SK-N-MC (cell line): ENCODE measurements at places on chromosomes 7 and 10.
A peak's percentile ranks its signal among the peaks of the same experiment; 100 is the strongest.

- no peak for DNase-seq
These were observed 35.4 kb downstream of the CDK13 start for GRCh38 chr7:39985398-39985918.

DNA sequence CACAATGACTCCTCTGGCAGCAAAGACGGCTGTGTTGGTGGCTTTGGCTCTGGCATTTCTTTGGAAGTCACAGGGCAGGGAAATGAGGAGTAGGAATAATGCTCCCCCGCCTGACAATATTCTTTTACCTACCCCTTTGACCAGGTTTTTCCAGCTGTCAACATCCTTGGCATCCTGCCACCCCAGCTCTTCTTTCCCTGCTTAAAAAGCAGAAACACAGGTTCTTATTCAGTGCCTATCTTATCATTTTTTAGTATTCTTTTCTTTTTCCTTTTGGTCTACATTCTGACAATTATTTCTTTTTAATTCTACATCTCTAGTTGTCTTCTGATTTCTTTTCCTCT, 97.7 kb downstream of the CREB5 start:
- no peak for DNase-seq

GRCh38 chr10:13457958-13458686, 70.7 kb downstream of the BEND7 start:
- DNase-seq, result no peak

- no peak for DNase-seq
These were observed 195.3 kb downstream of the DIP2C start for GRCh38 chr10:494149-494542.

- no peak for DNase-seq
These were observed 58.8 kb downstream of the INSIG1 start for GRCh38 chr7:155356323-155357105.

DNA sequence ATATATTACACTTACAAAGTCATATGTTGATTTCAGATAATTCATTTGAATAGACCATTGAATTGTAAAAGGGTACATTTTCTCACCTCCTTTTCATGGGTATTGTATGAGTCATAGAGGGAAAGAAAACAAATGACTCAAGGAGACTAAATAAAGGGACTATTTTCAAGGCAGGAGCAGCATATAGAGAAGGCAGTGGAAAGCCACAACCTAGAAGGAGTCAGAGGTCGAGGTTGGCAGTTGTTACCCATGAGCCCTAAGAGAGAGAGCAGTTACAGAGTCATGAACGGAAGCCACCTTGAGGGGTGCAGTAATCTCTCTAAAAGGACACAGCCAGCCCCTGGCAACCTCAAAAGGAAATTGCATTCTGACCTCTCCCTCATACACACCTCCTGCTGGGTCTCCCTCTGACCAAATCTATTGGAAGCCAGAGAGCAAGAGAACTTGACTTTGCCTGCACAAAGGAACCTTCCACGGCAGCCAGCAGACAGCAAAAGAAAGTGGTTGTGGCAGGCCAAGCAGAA, 137.9 kb downstream of the GRM8 start:
- DNase-seq, result no peak

GRCh38 chr10:95560278-95561176, 644 bp downstream of the SORBS1 start:
- no peak for DNase-seq

GRCh38 chr7:3153118-3153517, 109.5 kb upstream of the CARD11 start:
- no peak for DNase-seq

DNA sequence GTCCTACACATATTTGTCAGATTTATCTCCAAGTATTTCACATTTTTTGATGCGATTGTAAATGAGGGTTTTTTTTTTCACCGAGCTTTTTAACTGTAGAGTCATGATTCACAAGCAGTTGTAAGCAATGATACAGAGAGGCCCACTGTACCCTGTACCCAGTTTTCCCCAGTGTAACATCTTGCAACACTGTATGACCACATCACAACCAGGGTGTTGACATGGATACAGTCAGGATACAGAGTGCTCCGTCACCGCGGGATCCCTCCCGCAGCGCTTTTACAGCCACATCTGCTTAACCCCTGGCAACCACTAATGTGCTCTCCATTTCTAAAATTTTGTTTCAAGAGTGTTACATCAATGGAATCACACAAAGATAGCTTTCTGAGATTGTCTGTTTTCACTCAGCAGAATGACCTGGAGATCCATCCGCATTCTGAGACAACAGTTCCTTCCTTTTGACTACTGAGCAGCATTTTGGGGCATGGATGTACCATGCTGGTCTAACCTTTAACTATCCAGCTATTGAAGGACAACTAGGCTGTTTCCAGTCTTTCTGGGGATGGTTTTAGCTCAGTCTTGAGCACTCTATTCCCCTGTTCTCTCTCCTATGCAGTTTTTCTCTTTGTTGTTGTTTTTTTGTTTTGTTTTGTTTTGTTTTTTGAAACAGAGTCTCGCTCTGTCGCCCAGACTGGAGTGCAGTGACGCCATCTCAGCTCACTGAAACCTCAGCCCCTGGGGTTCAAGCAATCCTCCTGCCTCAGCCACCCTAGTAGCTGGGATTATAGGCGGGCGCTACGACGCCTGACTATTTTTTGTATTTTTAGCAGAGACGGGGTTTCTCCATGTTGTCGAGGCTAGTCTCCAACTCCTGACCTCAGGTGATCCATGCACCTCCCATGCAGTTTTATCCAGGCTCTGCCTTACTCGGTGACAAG, 25.9 kb downstream of the GPRIN2 start:
- DNase-seq, result no peak

GRCh38 chr7:30920021-30920583, 8.4 kb downstream of the AQP1 start:
- DNase-seq, result no peak

GRCh38 chr7:138429577-138430250, 30.3 kb upstream of the TRIM24 start:
- DNase-seq, result no peak

DNA sequence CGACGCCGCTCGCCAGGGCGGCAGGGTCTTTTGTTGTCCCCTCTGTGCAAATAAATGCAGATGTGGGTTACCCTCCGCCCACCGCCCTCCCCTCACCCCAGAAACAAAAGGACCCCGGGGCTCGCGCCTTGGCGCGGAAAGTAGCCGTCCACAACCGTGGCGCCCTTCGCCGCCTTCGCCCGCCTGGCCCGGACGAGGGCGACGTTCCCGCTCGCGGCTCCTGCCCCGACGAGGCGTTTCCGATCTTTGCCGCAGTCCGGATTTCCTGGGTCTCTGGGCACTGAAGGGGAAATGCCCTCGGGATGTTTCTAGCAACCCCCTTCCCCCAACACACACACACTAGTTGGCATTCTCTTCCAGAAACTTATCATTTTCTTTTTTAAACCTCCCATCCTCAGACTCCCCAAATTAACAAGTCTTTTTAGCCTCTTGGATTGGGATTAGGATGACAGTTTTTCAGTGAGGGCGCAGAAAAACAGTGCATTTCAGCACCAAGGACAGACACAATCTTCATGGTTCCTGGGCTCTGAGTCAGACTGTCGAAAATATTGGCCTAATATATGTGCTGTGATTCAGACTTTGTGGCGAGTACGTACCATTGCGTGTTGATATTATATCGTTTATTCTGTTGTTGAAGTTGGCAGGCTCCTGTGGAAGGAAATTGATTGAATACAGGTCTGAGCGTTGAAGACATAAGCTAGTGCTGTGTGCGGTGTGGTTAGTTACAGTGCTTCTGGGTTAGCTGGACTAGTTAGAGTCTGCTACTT, 771 bp downstream of the PHYHIPL start:
- peak; percentile 2 for DNase-seq

DNA sequence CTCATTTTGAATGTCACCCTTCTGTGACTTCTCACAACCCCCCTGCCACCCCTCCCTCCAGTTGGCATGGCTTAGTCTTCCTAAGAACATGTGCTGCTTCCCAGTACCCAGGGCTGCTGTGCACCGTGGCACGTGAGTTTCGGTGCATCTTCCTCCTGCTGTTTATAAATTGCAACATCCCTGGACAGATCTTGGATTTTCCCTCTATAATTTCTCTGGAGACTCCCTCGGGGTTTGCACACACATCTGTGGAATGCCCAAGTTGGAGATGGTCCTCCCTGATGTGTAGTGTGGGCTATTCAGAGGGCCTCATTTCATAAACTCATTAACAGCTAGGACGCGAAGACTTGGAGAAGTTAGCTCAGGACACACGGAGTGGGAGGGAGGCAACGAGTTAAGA, 52.9 kb downstream of the IKZF1 start:
- no peak for DNase-seq

DNA sequence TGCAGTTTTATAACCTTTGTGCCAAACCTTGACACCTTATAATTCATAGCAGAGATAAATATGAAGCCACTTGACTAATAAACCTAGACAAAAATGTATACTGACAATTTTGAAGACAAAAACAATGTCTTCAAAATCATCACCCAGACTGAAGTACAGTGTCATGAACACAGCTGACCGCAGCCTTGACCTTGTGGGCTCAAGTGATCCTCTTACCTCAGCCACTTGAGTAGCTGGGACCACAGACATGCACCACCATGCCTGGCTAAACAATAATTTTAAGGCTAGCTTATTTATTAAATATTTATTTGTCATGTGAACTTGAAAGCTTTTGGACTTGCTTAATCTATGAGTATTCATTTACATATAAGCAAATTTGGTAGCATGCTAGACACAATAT, 24.3 kb downstream of the IL6 start:
- no peak for DNase-seq

- no peak for DNase-seq
These were observed 388.9 kb downstream of the TNS3 start for GRCh38 chr7:47192978-47193377.

DNA sequence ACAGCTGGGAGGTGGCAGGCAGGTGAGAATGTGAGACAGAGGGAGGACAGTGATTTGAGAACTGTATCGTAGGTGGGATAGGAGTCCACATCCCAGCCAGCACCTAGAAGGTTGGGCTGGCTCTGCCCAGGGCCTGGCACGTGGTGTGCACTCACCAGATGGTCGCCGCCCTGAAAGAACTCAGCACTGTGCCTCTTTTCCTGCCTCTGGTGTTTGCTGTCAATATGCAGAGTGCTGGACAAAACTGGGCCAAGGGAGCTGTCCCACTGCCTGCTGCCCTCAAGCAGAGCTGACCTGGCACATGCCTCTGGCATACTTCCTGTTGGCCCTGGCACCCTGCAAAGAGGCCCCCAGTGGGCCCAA, 36.8 kb downstream of the CHST3 start:
- no peak for DNase-seq

GRCh38 chr10:17453373-17454091, 863 bp downstream of the ST8SIA6 start:
- DNase-seq, result no peak

- DNase-seq, result no peak
These were observed 219.6 kb downstream of the ARHGAP12 start for GRCh38 chr10:31709028-31709427.

GRCh38 chr10:132274581-132274980, 33.2 kb downstream of the STK32C start:
- DNase-seq, result no peak

DNA sequence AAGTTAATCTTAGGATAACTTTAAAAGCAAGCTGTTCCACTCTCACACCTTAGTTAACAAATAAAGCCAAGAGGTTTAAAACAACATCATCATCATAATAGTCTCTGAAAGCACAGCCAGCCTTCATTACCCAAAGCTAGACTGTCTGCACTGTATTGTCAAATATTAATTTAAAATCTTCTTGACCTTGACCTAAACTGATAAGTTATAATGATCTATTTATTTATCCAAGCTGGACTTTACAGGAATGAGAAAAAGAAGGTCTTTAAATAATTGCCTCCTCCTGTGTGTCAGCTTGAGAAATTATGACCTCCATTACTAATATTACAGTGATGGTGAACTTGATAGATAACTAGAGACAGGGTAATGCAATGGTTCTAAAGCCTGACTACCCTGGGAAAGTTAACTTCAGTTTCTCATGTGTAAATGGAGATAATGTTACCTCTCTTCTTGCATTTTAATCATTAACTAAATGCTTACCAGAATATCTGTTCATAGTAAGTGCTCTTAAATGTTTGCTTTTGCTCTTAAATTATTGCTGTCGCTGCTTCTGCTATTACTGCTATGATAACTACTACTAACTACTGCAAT, 111.0 kb downstream of the KAT6B start:
- no peak for DNase-seq

DNA sequence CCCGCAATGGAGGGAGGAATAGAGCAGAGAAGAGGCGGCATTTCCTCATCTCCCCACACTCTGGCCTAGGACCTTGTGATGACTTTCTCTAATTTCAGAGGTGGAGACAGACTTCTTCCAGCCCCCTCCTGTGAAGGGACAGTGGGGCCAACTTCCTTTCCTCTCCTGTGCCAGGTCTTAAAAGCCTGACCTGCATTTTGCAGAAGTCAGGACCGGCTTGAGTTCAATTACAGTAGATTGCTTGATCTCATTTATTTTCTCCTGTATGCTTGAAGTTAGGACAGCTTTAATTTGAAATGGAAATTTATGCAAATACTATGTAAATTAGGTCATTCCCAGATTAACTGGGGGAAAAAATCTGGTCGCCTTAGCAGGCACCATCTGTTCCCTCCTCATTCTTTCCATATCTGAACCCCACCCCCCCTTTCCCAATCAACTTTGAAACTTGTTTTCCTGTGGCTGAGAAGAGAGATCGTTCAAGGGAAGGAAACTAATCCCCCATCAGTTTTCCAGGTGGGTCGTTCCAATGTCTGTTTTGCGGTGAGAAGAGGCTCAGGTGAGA, 57.1 kb downstream of the SYPL1 start:
- DNase-seq, result no peak

- DNase-seq, result no peak
These were observed 24.6 kb upstream of the AKAP9 start for GRCh38 chr7:91916051-91916440.

GRCh38 chr10:53997953-53998352, 803.1 kb downstream of the PCDH15 start:
- no peak for DNase-seq

- DNase-seq, result no peak
These were observed 19.1 kb downstream of the TMEM176B start for GRCh38 chr7:150781103-150781502.

- DNase-seq, result no peak
These were observed 146.4 kb downstream of the FAM204A start for GRCh38 chr10:118195729-118196128.

GRCh38 chr10:128606055-128606454, 479.8 kb upstream of the MKI67 start:
- DNase-seq, result peak; percentile 35

GRCh38 chr10:96587264-96588059, 650 bp upstream of the TM9SF3 start:
- DNase-seq, result no peak

GRCh38 chr7:29915481-29916215, 74.0 kb downstream of the SCRN1 start:
- no peak for DNase-seq

GRCh38 chr7:967361-968082, 7.8 kb downstream of the COX19 start:
- no peak for DNase-seq

DNA sequence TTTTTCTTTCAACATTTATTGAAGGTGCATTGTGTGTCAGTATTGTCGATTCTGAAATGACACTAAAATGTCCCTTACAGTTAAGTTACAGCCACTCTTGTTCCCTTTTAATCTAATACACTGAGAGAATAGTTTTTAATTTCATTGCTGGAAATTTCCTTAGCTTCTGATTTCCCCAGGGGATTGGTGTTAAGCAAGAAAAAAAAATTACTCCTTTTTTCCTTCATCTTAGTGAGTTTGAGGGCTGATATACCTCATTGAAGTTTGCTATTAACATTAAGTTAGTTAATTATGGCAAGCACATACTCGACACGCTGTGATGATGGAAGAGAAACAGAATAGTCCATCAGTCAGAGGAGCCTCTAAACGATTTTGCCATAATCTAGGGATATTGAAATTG, 57.0 kb upstream of the EXOC4 start:
- no peak for DNase-seq
